ENCODE measurements at places on chromosomes 2 and 18.

DNA sequence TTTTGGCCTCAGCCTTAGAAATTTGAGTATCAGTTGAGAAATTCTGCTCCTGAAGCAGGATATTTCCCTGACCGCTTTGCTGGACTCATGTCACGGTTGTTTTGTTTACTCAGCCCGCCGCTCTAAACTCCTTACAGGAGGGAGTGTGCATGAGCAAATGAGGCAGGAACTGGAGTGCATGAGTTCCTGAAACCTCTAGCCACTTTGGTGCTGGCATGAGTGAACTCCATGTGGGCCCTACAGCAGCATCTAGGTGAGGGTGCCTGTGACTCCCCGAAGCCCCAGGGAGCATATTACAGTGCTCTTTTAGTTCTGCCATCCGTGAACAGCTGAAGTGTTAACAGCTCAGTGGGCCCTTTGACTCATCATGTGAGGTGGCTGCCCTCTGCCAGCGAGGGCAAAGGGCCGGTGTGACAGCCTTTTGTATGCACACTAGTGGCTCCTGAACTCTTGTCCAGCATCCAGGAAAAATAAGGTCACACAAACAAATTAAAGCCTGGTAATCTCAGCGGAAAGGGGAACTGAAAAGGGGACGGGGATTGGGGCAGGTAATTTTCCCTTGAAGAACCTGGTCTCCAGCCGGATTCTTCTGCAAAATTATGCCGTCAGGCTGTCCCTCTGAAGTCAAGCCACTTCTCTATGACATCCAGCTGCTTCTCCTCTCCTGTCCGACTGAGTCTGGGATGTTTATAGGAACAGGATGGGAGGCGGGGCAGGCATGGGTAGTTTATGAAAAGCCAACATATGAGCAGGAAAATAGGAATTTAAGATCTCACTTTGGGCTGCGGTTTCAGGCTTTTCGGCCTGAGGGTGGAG lies 1668.7 kb downstream of the SUCLG1 start:
- no peak for DNase-seq

- DNase-seq = no peak
Measured at GRCh38 chr2:3021720-3022119, 355.9 kb downstream of the EIPR1 start.

GRCh38 chr18:33051407-33051806 lies 278.6 kb upstream of the KLHL14 start:
- no peak for DNase-seq

DNA sequence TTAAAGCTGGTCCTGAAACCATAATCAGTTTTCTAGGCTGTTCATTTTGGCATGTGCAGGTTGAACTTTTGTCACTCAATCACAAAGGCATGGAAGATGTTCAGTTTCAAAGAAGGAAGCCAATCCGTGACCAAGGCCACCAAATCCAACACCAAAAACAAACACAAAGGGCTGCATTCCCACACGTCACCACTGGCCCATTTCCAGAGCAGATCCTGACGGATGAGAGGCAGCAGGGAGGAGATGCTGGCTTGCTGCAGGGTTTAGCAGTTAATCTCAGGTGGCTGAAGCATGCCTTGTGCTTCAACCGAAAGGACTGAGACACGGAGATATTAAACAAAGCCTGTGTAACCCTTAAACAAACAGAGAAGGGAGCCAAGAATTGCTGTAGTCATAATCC lies 191.9 kb upstream of the CTAGE1 start:
- DNase-seq = no peak

DNA sequence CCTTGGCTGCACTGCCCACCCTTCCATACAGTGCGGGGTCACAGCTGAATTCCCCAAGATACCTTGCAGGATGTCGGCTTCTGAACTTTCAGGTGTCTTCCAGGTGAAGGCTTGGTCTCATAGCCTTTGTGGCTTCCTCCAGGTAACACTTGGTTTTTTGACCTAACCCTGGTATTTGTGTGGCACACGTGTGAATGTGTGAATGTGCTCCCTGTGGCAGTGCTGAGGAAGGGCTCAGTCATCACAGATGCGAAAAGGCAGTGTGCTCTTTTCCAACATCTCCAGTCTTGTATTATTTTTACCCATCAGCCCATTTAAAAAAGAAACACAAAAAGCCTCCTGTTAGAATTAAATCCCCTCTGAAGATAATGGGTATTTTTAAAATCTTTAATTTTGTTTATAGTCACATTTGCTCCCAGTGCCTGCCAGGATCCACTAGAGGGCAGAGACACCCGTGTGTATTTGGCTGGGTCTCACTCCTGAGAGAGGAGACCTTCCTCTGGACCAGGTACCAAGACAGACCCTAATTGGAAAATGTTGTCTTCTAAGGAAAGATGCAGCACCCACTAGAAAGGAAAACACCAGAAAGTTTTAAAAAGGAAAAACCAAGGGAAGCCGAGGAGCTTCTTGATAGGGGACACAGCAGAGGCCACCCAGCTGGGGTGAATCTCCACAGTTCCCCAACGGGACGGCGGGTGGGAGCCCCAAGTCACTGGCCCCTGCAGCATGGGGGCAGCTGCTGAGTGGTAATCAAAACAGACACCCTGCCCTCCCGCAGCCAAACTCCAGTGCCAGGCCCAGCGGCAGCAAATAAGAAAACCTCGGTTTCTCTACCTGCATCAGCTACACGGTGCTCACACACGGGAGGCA lies 27.7 kb downstream of the FAM110C start:
- DNase-seq = no peak

DNA sequence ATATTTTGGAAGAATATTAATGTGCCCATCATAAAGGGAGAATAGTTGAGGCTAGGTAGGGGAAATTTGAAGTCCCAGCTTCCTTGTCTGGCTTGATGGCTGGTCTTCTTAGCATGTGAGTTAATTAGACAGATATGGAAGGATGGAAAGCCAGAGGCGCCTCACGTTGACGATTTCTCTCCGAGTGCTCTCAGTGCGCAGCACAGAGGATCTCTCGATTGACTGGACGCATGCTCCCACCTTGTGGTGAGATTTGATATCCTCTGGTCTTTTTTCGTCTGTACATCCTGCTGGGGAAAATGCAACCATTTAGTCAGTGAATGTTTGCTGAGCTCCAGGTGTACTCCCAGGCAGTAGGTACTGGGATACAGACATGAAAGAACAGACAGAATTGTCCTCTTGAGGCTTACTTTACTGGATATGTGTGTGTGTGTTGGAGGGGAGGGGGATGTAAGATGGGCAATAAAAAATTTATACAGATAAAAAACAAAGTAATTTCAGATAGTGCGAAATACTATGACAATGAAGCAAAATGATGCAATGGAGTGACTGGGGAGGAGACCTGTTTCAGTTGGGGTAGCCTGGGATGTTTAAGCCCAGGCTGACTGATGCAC lies 66.9 kb upstream of the ZNG1B start:
- peak; percentile 41 for DNase-seq

- DNase-seq = no peak
Measured at GRCh38 chr18:41886126-41886807, 68.8 kb upstream of the PIK3C3 start.

- DNase-seq = no peak
Measured at GRCh38 chr2:148726228-148726627, 81.7 kb downstream of the EPC2 start.

DNA sequence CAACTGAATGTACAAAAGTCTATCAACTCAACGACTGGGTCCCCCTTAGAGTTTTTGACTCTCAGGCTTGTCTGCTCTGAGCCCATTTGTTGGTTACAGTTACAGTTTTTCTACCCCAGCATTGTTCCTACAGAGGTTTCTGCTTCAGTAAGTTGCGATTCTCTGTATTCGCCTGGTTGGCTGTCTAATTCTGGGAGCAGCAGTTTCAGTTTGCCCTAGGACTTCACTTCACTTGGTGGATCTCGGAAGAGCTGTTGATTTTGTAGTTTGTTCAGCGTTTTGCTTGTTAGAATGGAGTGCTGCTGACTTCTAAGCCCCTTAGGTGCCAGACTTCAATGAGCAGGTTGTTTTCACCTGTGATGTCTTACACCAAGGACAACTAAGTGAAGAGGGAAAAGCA lies 296.5 kb upstream of the EPAS1 start:
- no peak for DNase-seq

GRCh38 chr18:74395006-74395405 lies 62.1 kb downstream of the DIPK1C start:
- no peak for DNase-seq

DNA sequence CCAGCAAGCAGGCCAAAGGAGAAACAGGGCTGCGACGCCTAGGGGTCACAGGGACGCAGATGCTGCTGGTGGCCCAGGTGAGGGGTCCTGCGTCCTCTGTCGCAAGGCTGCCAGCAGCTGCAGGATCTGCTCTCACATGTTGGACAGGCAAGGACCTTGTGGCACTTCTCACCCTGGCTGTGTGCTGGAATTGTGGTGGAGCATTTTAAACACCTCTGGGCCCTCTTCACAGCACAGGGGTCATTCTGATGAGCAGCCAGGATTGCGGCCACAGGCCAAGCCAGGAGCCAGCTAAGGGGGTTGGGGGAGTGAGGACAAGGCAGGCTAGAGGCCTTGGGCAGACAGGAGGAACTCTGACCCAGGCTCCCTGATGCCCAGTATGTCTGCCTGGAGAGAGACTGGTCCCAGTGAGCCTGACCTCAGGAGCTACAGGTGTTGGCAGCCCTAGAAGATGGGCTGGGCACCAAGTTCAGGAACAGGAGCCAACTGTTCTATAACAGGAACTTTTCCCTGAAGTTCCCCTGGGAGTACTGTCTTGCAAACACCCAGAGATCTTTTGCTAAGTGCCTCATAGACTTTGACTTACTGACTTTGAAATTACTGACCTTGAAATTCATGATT lies 40.2 kb downstream of the EFR3B start:
- no peak for DNase-seq

DNA sequence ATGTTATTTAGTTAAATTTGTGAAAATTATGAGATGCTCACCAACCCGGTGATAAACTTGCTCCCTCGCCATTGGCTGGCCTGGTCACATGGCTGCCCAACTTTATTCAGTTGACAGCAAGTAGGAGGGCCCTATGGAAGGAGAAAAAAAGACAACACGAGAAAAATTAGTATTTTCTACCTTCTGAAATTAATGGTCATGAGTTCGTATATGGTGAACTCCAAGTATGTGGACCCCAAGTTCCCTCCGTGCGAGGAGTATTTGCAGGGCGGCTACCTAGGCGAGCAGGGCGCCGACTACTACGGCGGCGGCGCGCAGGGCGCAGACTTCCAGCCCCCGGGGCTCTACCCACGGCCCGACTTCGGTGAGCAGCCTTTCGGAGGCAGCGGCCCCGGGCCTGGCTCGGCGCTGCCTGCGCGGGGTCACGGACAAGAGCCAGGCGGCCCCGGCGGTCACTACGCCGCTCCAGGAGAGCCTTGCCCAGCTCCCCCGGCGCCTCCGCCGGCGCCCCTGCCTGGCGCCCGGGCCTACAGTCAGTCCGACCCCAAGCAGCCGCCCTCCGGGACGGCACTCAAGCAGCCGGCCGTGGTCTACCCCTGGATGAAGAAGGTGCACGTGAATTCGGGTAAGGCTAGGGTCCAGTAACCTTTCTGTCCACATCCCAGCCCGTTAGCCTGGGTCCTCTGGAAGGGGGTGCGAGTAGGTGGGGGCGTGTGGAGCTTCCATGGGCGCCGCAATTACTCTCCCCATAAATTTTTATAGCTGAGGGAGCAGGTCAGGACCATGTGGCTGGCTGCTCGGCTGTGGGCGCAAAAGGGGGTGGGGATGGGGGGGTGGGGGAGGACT lies at the start of gene HOXD4:
TSS of gene HOXD4 (plus strand) at position 109 of the 846 bp plus-strand sequence. CDS start at position 193, 84 bp downstream.
- no peak for DNase-seq
